Esophagus squamous epithelium (tissue), 5 donors: ENCODE measurements at places on chromosomes 12 and 14.

GRCh38 chr14:77409131-77409533, 14.2 kb downstream of the NOXRED1 start:
- no peak for DNase-seq

GRCh38 chr12:132500856-132501180, 10.9 kb downstream of the FBRSL1 start:
- DNase-seq = no peak

- no peak for DNase-seq
These were observed 36.3 kb downstream of the RPS29 start for GRCh38 chr14:49549881-49550280.

GRCh38 chr12:44930972-44931600, 55.0 kb upstream of the NELL2 start:
- DNase-seq = no peak

GRCh38 chr12:11677752-11678151, 28.3 kb downstream of the ETV6 start:
- DNase-seq = no peak

- DNase-seq = no peak
These were observed 719.1 kb downstream of the C12orf50 start for GRCh38 chr12:87310126-87310525.

DNA sequence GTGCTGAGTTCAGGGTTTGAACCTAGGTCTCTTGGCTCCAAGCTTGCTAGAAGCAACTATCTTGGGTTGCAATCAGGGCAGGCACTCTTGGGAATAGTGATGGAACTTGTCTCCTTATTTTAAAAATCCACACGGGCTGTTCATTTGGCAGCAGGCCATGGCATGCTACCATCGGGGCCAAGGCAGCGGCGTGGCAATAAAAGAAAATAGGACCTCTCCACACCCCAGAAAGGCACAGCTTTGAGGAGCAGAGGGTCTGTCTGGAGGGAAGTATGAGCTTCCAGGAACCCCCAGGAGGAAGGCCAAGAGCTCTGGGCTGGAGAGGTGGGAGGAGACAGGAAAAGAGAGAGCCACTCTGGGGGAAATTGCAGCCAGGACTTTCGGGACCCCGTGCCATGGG, 15.3 kb downstream of the RPS6KL1 start:
- DNase-seq = no peak

GRCh38 chr12:52448228-52448627, 3.7 kb downstream of the KRT6B start:
- no peak for DNase-seq

DNA sequence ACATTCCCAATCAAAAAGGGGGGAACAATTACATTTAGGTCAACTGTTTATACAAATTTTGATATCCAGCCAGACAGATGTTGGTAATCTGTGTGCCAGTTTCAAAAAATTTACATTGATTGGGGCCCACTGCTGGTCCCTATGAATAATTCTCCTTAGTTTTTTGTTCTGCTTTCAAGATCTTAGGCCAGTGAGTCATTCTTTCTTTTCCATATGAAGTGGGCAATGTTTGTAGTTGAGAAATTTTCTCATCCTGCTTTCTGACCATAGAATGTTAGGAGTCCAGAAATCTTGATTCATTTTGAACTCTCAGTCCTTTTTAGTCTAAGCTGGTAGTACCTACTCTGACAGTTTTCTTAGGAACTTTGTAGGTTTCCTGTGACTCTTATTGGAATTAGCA, 244.3 kb downstream of the DIO2 start:
- no peak for DNase-seq

GRCh38 chr12:100877776-100878175, 83.2 kb downstream of the ANO4 start:
- DNase-seq = no peak

GRCh38 chr14:85483037-85483436, 46.9 kb upstream of the FLRT2 start:
- no peak for DNase-seq

DNA sequence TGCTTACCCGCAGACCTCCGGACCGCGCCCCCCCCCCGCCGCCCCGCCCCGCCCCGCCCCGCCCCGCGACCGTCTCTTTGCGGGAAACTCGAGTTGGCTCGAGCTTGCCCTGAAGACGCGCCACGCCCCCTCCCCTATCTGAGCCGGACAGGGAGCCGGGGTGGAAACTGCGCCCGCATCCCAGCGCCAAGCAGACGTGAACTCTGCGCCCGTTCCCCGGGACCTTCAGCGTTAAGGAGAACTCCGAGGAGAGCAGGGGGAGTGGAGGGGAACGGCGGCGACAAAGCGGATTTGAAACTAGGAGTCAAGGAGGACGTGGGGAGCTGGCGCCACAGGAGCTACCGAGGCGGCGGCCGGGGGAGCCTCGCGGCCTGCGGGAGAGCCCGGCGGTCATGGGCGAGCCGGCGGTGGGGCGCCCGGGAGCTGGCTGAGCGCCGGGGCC, at the start of gene KCNK13:
KCNK13 (plus strand) TSS at position 310 of the 442 bp plus-strand sequence. CDS start 212 bp downstream, outside the sequence.
- DNase-seq = no peak

GRCh38 chr14:61941421-61942150, 179.4 kb downstream of the SNAPC1 start:
- no peak for DNase-seq

- no peak for DNase-seq
These were observed 486.1 kb downstream of the GLT1D1 start for GRCh38 chr12:129339336-129339735.

- DNase-seq = no peak
These were observed 17.6 kb downstream of the KERA start for GRCh38 chr12:91040096-91040755.

DNA sequence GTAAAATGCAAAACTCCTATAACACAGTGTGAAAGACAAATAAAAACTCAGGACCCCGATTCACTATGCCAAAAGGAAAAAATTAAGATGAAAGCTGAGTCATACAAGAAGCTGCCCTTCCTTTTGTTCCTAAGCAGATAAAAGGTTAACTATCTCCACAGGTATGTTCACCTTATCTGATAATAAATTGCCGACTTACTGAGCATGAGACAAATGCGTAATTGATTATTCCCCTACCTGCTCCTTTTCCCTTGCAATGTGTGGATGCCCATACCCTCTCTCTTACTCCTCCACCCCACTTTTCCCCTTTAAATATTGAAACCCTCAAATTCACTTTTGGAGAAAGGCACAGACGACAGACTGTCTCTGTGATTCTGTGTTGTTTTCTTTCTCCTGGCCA, 148.6 kb upstream of the TMEM260 start:
- no peak for DNase-seq

- DNase-seq = no peak
These were observed 2.9 kb upstream of the TDRD9 start for GRCh38 chr14:103925316-103925715.

DNA sequence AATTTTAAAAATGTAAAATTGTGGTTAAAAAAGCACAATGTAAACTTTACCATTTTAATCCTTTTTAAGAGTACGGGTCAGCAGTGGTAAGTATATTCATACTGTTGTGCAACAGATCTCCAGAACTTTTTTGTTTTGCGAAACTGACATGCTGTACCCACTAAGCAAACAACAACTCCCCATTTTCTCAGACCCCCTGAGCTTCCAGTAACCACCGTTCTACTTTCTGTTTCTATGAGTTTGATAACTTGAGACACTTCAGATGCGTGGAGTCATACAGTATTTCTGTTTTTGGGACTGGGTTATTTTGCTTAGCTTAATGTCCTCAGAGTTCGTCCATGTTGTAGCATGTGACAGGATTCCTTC, 38.0 kb downstream of the CHST11 start:
- DNase-seq = no peak

DNA sequence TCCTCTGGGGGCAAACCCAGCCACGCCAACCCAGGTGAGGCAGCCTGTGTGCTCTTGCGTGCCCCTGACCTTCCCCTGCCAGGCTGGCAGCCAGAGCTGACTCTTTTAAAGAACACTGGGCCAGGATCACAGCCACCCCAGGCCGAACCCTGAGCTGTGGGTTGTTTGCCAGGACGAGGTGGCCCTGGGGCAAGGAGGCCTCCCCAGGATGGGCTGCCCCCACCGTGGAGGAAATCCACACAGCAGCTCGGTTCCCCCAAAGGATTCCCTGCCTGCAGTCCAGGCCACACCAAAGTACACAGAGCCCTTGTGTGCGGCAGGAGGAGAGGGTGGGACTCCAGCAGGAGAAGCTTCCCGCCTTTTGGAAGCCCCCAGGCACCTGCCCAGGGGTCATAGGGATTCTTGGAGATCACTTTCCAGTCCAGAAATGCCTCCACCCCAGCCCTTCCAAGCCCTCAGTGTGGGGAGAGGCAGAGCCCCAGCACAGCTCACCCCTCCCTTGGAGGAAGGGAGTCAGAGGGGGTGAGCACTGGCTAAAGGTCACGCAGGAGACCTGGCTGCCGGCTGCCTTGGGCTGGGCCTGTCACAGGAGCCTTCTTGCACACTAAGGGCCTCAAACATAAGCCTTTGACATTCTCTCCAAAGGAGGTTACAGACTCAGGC, 115.6 kb downstream of the CALM1 start:
- DNase-seq = no peak
